ENCODE measurements at places on chromosomes 7 and 10.

- DNase-seq, result no peak
Measured at GRCh38 chr7:106485031-106485551, 175.9 kb downstream of the CCDC71L start.

GRCh38 chr7:36010656-36011587 lies 142.1 kb upstream of the EEPD1 start:
- no peak for DNase-seq

DNA sequence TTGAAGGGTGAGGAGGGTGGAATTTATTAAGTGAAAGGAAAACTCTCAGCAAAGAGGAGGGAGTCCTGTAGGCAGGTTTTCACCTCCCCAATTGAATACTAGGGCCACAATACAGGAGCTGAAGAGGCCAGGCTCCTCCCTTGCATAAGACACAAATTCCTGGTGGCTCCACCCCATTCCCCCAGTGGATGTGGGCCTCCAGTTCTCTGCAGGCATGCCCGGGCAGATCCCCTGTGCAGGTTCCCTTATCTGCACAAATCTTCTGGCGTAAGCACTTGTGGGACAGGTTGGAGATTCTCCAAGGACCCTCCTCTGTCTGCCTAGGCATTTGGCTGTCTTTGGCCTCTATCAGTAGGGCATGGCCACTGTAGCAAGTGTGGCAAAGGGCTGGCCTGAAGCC lies 847.1 kb upstream of the MBL2 start:
- DNase-seq, result no peak

DNA sequence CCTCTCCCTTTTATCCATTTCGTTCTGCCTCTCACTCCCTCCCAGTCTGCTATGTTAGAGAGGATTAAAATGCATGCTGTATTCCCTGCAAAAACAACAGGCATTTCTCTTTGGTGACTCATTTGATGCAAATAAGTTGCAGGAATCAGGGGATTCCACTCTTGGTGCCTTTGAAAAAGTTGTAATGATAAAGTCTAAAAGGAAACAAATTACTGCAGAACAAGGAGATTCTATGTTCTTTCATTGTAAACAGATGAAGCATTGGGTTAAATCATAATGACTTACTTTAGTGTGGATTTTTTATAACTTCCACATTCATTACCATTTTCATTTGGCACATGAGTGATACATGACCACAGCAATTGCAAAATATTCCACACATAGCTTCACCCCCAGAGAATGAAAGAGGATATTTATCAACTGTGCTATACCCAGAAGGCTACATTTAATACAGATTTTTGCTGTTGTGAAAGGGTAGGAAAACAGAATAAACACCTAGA lies 33.4 kb upstream of the ABLIM1 start:
- DNase-seq, result no peak

- no peak for DNase-seq
Measured at GRCh38 chr10:62583876-62584615, 209.9 kb downstream of the ZNF365 start.

- no peak for DNase-seq
Measured at GRCh38 chr7:114086537-114086913, 167.7 kb upstream of the PPP1R3A start.

DNA sequence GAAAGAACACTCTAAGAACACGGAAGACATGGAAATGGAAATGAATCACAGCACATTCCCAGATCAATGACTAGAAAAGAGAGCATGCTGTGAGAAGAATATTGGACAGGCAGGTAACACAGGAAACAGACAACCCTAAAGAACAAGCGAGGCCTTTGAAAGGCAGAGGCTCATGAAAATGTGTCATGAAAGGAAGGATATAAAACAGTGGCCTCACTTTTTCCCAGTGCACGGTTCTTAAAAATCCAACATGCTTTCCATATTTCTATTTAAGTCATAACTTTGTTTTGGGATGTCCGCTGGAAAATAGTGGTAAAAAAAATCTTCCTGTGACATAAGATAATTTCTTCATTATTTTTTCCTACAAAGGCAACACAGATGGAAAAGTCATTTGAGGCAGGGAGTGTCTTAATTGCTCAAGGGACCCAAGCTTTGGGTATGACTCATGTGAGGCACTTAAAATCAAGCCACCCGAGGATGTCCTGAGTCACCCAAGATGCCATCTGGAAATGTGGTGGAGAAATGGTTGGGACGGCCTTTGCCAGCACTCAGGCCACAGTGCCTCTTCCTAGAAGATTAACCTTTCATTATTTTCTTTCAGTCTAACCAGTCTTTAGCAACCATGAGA lies 17.0 kb downstream of the ITIH5 start:
- no peak for DNase-seq

GRCh38 chr10:123766012-123766411 lies 99.9 kb downstream of the GPR26 start:
- no peak for DNase-seq

GRCh38 chr10:24385776-24386175 lies 176.8 kb downstream of the KIAA1217 start:
- no peak for DNase-seq

GRCh38 chr10:109593682-109594081 lies 329.6 kb downstream of the XPNPEP1 start:
- DNase-seq, result no peak

DNA sequence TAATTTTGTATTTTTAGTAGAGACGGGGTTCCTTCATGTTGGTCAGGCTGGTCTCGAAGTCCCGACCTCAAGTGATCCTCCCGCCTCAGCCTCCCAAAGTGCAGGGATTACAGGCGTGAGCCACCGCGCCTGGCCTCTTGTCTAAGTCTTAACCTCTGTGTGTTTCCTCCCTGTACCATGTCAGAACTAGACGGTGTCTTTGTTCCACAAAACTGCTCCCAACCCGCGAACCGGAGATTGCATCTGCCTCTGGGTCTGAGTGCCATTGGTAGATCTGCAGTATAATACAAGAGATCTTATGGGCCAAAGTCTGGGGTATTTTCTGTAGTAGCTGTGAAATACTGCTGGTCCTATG lies 1.3 kb upstream of the EEF1AKMT2 start:
- DNase-seq, result no peak

Data from stimulated activated CD8-positive, alpha-beta memory T cell treated with anti-CD3 and anti-CD28 coated beads, Interleukin-4, amount 100 ng/mL, for 24 hours (primary cell).